Thoracic aorta (tissue), 2 donors: ENCODE measurements at places on chromosomes 16 and 17. TPM values are rescaled to one million over a fixed set of nuclear protein-coding genes. Genes with fewer than 3 reads are reported as not detected.

Gene CDH11
- total RNA-seq: 191 TPM

Gene PPP4C
- total RNA-seq: 37.7 TPM

Gene TMEM219
- total RNA-seq: 79.7 TPM

Gene C17orf67
- total RNA-seq: 1.3 TPM

Gene GPR142
- total RNA-seq: not detected

Gene AIPL1
- total RNA-seq: not detected

Gene C16orf54
- total RNA-seq: 2.8 TPM

Gene MT3
- total RNA-seq: not detected

Gene HIGD1B
- not detected for total RNA-seq

Gene MYL11
- 0.81 TPM for total RNA-seq

Gene PFAS
- total RNA-seq: 13.2 TPM

Gene CDH13
- 280 TPM for total RNA-seq

Gene DPEP1
- total RNA-seq: not detected

Gene PHF12
- 99.4 TPM for total RNA-seq

DNA sequence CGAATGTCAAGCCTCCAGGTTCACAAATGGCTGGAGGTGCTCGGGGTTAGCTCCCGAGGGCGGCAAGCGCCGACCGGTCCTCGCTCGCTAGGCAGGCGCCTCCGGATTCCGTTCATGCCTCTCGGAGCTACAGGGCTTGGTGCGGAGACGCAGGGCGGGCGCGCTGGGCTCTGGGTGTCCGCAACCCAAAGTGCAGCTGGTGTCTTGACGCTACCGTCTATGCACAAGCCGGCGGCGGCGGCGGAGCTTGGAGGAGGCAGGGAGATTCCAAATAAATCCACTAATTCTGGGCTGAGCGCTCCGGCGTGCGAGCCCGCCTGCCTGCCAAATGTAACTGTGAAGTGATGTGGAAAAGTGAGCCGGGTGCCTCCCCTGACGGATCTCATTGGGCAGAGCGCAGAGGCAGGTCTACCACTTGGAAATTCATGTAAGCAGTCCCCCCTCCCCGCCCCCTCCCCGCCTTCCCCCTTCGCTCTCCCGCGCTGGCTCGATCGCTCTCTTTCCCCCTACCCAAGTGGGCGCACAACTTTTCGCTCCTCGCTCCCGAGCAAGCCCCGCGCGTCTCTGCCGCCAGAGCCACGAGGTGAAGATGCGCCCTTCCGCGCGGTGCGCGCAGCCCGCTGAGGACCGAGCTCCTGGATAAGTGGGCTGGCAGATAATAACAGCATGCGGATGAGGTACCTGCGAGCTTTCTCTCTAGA lies at the start of gene CDH8:
TSS of gene CDH8 (minus strand) at position 338 of the 701 bp plus-strand sequence. CDS start 15,035 bp downstream, outside the sequence.
- DNase-seq: no peak

GRCh38 chr17:34672176-34672785 lies 92.9 kb downstream of the TMEM132E start:
- no peak for DNase-seq

DNA sequence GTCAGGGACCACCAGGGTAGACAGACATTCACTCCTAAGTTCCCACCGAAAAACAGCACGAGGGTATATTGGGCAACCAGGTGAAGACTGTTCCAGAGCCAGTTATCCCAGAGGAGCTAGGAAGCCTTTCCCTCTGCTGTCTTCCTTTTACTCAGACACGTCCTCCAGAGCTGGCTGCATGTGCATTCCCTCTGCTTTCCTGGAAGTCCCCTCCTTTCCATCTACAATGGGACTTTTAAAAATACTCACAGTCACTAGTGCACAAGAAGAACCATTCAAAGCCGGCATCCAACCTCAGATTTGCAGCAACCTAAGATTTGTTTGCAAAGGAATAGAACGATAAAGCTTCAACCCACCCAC lies 32.5 kb upstream of the CRISPLD2 start:
- no peak for DNase-seq

GRCh38 chr17:67016039-67016762 lies 28.2 kb upstream of the CACNG1 start:
- DNase-seq: no peak

DNA sequence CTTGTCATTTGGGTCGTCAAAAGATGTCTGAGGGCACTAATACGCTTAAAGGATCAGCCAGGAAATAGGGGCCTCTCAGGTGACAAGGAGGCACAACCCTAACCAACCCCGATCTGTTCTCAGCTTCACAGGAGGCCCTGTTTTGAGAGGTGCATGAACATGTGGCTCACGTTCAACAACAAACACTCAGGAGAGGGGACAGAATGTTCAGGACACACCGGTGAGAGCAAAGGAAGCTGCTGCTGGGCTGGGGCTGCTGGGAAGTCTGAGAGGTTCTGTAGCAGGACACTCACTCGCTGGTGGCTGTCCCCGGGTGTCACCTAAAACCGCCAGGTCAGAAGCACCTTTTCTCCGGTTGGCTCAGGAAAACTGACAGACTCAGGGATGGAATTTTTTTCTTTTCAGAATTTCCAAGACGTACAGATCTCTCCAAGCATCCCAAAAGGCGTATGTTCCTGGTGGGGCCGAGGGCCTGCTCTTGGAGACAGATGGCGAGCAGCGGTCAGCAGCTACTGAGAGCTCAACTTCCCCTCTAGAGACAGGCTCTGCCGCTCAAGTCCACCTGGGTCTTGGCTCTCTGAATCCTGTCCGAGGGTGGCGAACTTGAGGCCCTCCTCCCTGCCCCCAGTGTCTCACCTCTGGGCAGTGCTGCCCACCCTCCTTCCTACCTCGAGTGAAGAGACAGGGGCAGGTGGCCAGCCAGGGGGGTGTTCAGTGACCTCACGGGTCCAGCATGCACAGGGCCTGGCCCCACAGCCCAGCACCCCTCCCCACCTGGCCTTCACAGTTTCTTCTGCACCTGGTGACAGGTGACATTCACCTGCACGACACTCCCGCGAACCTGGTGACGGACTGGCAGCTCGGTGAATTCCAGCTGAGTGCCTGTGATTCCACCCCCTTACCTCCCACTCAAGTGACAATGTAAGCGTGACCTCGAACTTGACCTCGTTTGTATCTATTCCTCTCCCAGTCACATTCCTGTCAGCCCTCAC lies 22.9 kb downstream of the CLUH start:
- DNase-seq: no peak

- DNase-seq: no peak
These were observed 200.8 kb upstream of the KCNJ16 start for GRCh38 chr17:69874175-69874670.

- DNase-seq: no peak
These were observed 847 bp downstream of the CKLF start for GRCh38 chr16:66553223-66553622.

DNA sequence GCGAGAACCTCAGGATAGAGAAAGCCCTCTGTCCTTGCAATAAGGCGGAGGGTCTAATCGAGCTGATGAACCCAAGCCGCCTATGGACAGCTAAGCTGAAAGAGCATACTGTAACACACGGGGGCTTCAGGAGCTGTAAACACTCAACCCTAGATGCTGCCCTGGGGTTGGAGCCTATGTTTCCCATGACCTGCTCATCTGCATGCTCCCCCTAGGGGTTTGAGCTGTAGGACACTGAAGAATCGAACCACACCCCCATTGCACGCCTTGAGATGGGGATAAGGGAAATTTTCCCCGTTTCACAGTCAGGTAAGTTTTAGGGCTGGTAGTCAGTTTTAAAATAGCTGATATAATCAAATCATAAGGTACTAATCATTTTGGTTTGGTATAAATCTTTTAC lies 675.6 kb upstream of the CDH8 start:
- DNase-seq: no peak

GRCh38 chr17:63780507-63780906 lies 6.5 kb downstream of the DDX42 start:
- no peak for DNase-seq

- no peak for DNase-seq
These were observed 60.5 kb upstream of the ZFHX3 start for GRCh38 chr16:73108195-73108963.

DNA sequence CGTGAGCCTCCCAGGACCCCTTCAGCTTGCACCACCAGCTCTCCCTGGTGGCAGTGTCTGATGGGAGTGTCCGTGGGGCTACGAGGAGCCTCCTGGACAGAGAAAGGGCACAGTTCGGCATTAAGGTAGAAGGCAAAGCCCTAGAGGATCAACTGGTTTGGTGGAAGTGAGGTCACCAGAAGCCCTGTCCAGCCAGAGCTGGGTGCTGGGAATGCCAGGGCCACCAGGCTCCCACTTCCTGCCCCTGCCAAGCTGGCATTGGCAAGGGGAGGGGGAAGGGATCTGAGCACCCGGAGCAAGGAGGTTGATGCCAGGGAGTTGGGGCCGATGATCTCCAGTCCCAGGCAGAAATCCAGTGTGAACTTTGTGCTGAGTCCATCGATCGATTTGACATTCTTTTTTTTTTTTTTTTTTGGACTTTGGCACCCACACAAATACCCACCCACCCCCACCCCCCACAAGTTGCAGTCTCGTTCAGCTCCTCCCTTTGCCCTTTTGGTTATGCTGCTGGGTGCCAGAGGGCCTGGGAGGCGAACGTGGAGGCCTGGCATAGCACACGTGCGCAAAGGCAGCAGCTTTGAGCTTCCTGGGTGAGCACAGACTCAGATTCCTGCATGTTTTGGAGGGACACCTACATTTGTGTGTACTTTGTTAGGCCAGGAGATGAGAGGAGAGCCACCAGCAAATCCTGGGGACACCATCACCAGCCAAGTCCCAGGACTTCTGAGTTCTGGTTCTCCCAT lies 2.1 kb downstream of the NHERF1 start:
- DNase-seq: no peak

DNA sequence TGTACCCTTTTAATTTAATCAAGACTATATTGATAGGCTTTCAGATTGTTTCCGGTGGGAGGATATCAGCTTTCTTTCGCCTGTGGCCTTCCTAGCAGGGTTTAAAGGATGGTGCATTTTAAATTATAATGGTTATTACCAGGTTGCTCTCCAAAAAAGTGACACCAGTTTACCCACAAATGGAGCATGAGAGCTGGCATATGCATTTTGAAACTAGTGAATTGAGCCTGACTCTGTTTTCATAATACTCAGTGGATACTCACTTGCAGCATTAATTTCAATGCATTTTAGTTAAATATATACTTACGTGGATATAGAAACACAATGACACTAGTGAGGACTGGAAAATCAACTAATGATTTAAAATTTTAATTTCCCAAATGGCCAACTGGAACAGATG lies 5.8 kb downstream of the MYL4 start:
- DNase-seq: no peak

GRCh38 chr17:40813804-40814203 lies 8.6 kb downstream of the KRT10 start:
- DNase-seq: no peak

GRCh38 chr17:17808706-17809432 lies 27.9 kb downstream of the SREBF1 start:
- no peak for DNase-seq

DNA sequence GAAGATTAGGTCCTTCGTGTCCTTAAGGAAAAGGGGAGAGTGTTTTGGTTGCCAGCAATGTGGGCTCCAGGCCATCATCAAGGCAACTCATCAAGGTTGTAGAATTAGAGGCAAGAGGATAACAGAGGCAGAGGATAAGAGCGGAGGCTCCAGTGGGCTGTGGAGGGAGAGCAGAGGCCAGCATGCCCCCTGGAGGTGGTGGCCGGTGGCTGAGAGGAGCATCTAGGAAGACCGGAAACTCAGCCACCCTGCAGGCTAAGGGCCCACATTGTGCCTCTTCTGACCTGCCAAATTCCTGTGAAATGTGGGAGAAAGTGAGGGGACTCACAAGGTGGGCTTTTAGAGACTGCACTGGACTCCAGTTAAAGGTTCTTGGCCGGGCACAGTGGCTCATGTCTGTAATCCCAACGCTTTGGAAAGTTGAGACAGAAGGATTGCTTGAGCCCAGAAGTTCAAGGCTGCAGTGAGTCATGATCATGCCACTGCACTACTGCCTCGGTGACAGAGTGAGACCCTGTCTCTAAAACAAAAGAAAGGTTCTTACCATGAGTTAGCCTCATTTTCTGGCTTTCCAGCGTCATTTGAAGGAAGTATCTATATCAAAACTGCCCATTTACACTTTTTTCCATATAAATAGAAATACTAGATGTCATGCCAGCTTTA lies 62.7 kb upstream of the ADORA2B start:
- DNase-seq: no peak

DNA sequence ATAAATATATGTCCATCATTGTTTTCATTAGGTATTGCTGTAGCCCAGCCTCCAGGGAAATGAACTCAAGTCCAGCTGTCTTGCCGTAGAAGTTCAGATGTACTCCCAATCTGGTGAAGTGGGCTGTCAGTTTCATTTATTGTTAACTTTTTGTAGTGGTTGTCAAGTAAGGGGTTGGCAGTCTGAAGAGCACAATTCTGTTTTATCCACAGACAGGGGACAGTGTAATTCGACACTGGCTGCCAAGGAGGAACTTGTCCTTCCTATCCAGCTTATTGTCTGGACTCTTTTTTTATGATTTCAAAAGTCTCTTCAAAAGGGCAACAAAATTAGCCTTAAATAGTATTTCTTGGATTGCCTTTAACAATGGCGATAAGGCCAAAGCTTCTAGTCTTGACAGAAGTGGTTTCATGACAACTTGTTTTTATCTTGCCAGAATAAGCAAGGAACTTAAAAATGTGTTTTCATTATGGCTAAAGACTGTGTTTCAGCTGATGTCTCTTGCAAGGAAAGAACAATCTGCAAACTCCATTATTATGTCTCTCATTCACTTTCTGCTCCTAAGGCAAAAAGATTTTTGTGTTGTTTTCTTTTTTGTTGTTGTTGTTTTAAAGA lies 73.9 kb upstream of the TANC2 start:
- DNase-seq: no peak

- no peak for DNase-seq
These were observed 22.5 kb upstream of the CMTR2 start for GRCh38 chr16:71311553-71312158.
